ENCODE measurements at places on chromosomes 12 and 14. TPM values are rescaled to one million over a fixed set of nuclear protein-coding genes. Genes with fewer than 3 reads are reported as not detected.

DNA sequence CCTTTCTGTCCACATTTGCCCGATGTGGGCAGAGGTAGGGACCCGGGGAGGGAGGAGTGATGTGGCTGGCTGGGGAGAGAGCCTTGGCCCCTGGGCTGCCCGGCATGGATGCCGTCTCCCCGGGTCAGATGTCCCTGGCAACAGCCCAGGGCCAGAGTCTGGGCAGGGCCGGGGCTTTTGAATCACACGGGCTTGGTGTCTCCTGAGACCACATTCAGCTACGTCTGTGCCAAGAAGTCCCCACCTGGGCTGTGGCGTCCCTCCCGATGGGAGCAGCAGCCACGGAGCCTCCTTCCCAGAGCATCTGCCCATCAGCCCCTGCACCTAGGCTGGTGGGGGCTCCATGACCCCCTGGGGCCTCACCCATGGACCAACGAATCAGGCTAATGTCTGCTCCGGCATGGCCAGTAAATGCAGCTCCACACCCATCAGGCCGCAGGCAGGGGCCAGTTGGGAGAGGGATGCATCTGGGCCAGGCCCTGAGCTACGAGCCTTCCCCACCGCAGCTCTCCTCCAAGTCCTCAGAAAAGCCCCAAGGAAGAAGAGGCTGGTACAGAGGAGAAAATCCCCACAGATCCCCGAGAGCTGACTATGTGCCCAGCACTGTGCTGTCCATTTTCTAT, 109.4 kb downstream of the RFLNA start:
- DNase-seq: no peak

GRCh38 chr14:54652188-54652587, 85.3 kb downstream of the SAMD4A start:
- peak; percentile 85 for DNase-seq

- DNase-seq: peak; percentile 29
Observed at GRCh38 chr14:38255673-38256532, at the start of gene CLEC14A. Gene CLEC14A (minus strand): TSS chr14:38256093. CDS start chr14:38256022, 71 bp downstream.

The HOXC4 gene
- total RNA-seq: 2.9 TPM

DNA sequence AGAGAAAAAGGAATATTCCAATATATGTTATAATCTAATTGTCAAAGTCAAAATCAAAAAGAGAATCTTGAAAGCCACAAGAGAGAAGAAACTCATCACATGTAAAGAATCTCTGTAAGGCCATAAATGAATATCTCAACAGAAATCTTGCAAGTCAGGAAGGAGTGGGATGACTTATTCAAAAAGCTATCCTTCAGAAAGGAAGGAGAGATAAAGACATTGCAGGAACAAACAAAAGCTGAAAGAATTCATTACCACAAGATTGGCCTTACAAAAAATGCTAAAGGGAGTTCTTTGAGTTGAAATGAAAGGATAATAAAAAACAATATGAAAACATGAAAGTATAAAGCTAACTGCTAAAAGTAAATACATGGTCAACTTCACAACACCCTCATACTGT, 286.8 kb downstream of the LRIG3 start:
- DNase-seq: no peak

DNA sequence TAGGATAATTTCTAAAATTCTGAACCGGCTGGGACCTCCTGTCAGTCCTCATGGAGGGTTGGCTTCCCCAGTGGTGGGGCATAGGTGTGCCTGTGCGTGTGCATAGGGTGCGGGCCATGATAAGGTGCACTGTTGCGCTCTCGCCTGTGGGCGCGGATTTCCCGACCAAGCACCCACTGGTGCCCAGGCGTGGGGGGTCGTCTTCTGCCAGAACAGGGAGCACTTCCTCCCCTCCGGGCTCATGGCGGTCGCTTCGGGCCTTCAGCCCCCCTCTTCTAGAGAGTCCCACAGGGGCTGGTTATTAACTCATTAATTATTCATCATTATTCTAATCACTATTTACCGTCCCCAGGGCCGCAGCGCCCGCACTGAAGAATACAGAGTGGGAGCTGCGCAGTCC, 2.8 kb downstream of the C1QL4 start:
- no peak for DNase-seq

DNA sequence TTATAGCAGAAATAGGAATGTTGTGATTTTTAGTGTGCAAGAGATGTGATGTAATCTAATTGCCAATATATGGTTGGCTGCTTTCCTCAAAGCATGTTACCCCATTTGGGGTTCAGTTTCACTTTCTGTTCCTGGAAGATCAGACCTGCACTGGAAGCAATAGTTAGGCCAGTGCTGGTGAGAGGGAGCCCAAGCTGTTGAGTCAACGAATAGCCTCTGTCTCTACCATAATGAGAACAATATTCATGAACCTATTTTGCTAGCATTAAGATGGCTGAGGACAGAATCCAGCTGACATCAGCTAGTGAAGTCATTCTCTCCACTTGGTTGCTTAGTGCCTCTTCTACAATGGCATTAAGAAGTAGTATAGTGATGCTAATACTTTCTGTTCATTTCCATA, 379.9 kb upstream of the DCN start:
- DNase-seq: no peak

- no peak for DNase-seq
Observed at GRCh38 chr12:94103986-94104385, 44.4 kb upstream of the PLXNC1 start.

GRCh38 chr14:38553586-38553985, 297.7 kb upstream of the CLEC14A start:
- DNase-seq: no peak

DNA sequence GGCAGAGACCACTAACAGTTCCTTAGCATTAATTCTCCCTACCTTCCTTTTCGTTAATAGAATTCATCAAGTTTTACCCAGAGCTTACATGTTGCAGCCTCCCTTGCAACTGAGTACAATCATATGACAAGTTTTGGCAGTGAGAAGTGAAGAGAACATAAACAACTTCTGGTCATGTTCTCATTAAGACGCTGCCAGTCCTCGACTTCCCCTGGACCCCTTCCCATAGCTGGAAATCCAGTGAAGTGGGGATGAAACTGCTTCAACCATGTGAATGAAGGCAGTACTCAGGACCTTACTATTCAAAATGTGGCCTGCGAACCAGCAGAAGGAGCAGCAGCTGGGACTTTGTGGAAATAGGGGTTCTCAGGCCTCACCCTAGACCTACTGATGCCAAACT, 133.9 kb downstream of the SPTSSA start:
- no peak for DNase-seq

The VRK1 gene
- total RNA-seq: 9.0 TPM

DNA sequence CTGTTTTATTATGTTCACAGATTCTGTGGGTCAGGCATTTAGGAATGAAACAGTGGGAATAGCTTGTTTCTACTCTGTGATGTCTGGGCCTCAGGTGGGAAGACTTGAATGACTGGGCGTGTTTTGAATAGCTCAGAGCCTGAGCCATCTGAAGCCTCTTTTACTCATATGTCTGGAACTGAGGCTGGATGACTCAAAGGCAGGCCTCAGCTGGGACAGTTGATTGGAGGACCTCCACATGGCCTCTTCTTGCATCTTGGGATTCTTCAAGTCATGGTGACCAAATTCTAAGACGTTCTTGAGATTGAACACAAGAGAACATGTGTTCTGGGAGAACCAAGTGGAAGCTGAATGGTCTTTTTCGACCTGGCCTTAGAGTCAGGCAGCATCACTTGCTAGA, 45.8 kb upstream of the TBX3 start:
- DNase-seq: no peak

DNA sequence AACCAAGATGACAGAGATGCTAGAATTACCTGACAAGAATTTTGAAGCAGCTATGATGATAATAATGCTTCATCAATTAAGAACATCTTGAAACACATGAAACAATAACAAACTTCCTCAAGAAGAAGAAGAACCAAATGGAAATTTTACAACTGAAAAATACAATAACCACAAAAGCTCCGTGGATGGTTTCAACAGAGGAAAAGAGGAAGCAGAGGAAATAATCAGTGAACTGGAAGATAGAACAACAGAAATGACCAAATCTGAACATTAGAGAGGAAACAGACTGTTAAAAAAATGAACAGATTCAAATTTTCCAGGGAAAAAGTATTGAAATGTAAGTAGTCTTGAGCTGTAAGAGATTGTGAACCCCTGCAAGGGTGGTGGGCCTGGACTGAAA, 62.8 kb upstream of the SLC35F4 start:
- no peak for DNase-seq

DNA sequence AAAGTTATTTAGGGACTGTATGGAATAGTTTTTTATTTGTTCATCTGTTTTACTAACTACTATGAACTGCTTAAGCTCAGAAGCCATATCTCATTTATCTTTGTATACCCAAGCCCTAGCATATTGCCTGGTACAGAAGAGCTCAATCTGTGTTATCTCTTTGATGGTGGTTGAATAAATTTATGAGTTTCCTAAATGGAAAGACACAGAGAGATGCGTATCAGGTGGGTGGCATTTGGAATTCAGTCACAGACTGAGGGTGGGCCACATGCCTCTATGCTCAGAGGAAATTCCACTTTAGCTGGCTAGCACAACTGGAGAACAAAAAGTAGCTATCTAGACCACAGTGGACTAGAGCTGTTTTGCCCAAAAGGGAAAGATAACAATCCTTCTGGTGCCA, 145.5 kb downstream of the SLC6A15 start:
- DNase-seq: no peak

DNA sequence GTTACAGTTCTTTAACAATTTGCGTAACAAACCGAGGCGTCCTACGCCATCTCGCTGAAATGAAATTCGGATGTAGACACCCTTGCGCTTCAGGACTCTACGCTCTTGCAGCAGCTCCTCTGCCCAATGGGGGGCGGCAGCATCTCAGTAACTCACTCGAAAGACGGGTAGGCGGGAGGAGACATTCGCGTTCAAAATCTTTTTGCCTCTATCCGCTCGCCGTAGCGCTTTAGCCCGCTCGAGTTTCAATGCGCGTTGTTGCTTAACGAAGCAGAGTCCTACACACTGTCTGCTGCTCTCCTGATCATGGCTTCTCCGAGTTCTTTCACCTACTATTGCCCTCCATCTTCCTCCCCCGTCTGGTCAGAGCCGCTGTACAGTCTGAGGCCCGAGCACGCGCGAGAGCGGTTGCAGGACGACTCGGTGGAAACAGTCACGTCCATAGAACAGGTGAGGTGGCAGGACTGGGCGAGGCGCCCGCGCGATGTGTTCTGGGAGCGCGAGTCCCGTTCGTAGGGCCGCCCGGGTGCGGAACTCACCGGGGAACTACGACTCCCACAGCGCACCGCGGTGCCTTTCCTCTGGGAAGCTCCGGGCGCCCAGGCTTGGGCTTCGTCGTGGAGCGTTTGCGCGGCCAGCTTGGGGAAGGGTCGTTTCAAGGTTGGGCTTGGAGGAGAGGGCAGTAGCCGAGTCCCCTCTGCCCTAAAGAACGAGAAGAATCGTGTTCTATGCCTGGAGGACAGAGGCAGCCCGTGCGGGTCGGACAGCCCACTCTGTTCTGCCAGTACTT, at the start of gene FNTB:
Gene FNTB (plus strand): TSS at position 248 of the 790 bp plus-strand sequence. CDS start 59 bp downstream, at position 307.
- peak; percentile 85 for DNase-seq

GRCh38 chr12:100447381-100447780, 26.3 kb upstream of the NR1H4 start:
- no peak for DNase-seq

DNA sequence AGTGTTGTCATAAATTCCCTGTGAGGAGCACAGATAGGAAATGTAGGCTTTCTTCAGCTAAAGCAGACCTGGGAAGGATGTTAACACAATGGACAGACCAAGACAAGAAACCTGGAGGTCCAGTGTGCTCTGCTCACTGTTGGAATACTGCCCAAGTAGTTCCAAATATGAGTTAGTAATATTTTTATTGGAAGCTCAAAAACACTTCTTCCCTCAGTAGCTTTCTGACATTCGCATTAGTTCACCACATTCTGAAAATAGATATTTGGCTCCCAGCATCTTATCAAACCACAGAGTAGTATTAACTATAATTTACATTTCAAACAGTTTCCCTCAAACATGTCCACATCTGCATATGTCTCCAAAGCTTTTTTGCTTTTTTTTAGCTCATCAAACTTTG, 74.8 kb upstream of the PYGL start:
- DNase-seq: no peak

GRCh38 chr14:77717608-77718305, 9.9 kb downstream of the SLIRP start:
- no peak for DNase-seq

The CDH24 gene
- 11.1 TPM for total RNA-seq

DNA sequence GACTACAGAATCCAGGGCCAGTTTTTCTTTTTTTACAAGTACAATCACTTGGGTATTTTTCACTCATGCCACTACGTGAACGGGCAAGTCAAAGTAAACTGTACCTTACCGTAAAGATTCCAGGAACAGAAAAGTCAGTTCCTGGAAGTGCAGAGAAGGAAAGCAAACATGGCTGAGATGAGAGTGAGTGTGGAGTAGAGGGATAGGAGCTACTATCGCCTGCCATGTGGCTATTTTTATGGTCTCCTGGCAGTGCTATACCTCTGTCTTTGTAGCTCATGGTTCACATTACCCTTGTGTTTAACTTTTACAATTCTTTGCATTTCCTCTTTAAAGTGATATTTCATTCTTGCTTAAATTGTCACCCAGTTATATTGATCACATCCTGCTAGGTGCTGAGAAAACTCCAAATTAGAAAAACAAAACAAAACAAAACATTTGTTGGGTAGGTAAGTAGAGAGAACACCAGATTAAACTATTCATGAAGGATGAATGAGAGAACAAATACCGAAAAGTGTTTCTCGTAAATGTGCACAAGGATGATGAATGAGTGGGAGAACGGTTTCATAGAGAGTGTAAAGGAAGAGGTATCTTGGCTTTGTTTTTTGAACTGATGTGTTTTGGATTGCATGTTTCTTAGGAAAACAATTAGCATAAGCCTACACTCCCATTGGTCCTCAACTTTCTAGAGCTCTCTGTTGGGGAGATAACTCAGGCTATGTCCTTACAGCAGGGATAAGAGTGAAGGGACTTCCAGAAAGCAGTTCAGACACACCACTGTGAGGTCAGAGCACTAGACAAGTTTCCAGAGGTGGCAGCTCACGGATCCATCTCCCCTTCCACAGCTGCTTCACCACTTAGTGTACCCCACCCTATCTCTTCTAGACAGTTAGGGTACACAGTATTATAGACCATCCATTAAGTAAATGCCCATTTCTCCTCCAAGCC, 163.7 kb downstream of the IPO8 start:
- no peak for DNase-seq

The DDX51 gene
- 35.0 TPM for total RNA-seq

The SCARB1 gene
- 15.3 TPM for total RNA-seq

DNA sequence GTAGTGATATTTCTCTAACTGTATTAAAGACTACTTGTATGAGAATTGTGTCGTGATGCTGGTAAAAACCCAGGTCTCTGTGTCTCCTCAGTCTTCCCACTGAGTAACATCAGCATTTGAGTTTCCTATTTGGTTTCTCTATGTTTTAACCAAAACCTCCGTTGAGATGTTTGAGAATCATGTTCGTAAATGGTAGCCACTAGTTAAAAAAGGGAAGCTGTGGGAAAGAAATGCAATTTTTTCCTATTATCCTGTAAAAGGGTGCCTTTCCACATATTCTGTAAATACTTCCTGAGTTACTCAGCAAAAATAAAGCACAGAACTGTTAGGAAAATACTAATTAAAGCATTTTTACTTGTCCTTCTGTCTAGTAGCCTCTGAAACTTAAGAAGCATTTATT, 7.0 kb downstream of the CLEC1B start:
- DNase-seq: no peak

Data from tibial nerve (tissue), 4 donors.